ENCODE measurements at places on chromosomes 13 and 19. TPM values are rescaled to one million over a fixed set of nuclear protein-coding genes. Genes with fewer than 3 reads are reported as not detected.

- peak; percentile 22 for DNase-seq
Measured at GRCh38 chr19:16714702-16715287, 4.9 kb upstream of the NWD1 start.

GRCh38 chr19:43489979-43490599, 14.5 kb downstream of the PHLDB3 start:
- DNase-seq = no peak

GRCh38 chr13:27644302-27644701, 22.6 kb downstream of the POLR1D start:
- no peak for DNase-seq

DNA sequence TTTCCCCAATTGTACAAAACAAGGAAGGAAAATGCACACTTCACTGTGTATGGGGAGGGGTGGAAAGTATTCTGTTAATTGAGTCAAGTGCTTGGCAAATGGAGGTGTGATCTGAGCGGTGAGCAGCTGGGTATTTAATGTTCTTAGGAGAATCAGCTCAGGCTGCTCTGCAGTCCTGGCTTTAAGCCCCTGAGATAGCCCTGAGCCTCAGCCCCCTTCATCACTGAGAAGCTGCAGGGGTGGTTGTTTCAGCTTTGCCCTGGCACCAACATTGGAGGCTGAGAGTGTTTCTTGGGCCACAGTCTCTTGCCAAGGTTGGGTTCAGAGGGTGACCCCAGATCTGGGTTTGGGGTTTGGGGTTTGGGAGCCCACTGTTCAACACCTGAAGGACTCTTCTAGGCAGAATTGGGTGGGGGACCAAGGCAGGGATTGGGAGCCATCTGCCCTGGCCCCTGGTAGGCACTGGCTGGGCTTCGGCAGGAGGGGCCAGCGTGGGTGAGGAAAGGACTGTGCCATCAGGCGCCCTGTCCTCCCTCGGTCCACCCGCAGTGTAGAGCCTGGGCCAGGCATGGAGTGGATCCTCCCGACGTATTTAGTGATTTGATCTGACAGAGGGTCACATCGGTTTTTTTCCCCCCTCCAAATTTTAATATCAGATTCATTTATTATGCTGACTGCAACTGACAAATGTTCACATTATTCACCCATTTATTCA, 66.7 kb upstream of the ZNF536 start:
- DNase-seq = no peak

GRCh38 chr13:28415994-28416421, 78.9 kb downstream of the FLT1 start:
- no peak for DNase-seq

GRCh38 chr13:50128428-50128931, 113.2 kb downstream of the KCNRG start:
- DNase-seq = no peak

- DNase-seq = no peak
Measured at GRCh38 chr13:79160818-79161217, 245.2 kb downstream of the RBM26 start.

- no peak for DNase-seq
Measured at GRCh38 chr19:31303262-31303815, 45.9 kb downstream of the TSHZ3 start.

DNA sequence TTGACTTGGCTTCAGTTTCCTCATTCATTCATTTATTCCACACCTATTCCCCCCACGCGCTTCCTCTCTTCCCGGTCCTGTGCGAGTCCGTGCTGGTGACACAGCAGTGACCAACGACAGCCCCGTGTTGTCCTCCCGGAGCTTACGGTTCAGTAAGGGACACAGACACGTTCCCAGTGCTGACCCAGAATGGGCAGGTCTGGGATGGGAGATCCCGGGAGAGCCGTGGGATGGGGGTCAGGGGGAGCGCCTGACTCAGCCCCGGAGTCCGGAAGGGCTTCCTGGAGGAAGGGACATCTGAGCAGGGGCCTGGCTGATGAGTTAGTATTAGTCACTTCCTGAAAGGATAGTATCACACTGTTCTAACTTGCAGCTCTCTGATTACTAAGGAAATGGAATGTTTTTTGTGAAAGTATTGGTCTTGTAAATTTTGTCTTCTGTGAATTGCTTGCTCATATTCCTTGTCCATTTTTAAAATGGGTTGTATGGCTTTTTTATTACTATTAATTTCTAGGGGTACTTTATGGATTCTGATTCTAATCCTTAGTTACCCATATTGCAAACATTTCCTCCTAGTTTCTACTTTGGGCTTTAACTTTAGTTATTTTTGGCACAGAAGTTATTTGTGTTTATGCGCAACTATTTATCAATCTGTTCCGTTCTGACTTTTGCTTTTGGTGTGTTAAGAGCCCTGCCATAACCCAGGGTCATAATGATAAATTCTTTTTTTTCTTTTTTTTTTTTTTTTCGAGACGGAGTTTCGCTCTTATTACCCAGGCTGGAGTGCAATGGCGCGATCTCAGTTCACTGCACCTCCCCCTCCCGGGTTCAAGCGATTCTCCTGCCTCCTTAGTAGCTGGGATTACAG, 708 bp upstream of the ERCC1 start:
- peak; percentile 59 for DNase-seq

GRCh38 chr19:30666301-30666803, 294.2 kb downstream of the ZNF536 start:
- DNase-seq = peak; percentile 43

The RNF17 gene
- not detected for total RNA-seq

The GPR108 gene
- 144 TPM for total RNA-seq

The ZNF790 gene
- total RNA-seq = 19.8 TPM

The FFAR2 gene
- not detected for total RNA-seq

The FPR1 gene
- total RNA-seq = 0.51 TPM

The CLDND2 gene
- 1.2 TPM for total RNA-seq

The GRIK5 gene
- 5.6 TPM for total RNA-seq

Measured in uterus (tissue), 4 donors.